Endothelial cell (in vitro differentiated cells): ENCODE measurements at places on chromosomes 2 and 18.
A peak's percentile ranks its signal among the peaks of the same experiment; 100 is the strongest.

GRCh38 chr18:40437517-40437916, 1517.5 kb upstream of the PIK3C3 start:
- DNase-seq = no peak

DNA sequence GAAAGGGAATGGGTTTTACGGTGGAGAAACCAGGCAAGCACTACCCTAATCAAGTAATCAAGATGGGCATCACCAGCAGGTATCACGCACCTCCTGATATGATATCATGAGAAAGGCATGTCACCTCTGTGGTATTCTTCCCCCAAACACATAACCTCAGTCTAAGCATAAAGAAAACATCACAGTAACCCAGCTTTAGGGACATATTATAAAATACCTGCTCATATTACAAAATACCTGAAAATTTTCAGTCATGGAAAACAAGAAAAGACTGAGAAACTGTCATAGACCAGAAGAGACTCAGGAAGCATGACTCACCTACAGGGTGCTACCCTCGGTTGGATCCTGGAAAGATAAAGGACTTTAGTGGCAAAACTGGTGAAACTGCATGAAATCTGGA, 30.5 kb downstream of the GCKR start:
- no peak for DNase-seq

DNA sequence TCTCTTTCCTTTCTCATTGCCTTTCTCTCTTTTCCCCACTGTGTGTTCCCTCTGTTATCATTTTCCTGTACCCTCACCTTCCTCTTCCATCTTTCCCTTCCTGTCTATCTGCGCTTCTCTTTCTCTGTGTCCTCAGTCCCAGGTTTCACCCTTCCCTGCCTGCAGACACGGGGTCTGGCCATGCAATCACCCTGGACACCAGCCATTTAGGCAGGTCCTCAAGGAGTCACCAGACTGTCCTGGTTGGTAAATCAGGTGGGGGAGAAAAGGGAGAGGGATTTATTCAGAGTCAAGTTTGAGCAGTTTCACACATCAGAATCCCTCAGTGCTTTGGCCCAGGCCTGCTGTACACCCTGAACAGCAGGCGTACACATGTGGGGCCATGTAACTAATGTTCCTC, 169.3 kb downstream of the ANKRD30B start:
- no peak for DNase-seq

- no peak for DNase-seq
These were observed 17.4 kb downstream of the KCNH7 start for GRCh38 chr2:162821176-162821575.

DNA sequence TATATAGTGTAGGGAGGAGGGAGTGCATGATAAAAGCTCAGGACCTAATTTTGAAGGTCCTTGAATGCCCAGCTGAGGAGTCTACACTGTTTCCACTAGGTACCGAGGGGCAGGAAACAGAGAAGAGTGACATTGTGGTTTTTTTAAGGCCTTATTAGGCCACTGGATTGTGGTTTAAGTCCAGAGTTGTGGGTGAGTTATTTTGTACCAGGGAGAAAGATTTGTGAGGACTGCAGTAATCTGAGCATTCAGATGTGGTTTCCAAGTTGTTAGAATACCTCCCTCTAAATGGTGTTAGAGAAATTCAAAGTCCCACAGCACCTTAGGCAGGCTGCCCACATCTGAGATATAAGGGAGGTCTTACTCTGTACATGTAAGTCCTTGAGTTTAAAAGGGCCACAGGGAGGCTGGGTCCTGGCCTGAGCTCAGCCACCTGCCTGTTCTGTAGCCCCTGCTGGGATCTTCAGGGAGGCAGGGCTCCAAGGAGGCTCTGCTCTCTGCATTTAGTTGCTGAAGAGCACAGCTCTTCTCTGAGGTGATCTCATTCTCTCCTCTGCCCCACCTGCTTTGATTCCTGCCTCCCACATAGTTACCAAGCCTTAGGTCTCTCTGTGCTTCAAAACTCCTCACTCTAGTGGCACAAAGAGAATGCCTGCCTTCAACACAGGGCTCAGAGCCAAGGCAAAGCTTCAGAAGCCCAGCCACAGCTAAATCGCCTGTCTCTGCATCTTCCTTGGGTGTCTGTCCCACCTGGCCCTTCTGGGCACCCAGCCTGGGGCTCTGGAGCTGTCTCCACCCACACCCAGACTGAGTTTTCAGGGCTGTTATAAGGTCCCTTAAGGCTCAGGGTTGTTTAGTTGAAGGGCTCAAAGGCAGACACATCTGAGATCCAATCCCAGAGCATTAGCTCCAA, 88.1 kb downstream of the VSNL1 start:
- no peak for DNase-seq

DNA sequence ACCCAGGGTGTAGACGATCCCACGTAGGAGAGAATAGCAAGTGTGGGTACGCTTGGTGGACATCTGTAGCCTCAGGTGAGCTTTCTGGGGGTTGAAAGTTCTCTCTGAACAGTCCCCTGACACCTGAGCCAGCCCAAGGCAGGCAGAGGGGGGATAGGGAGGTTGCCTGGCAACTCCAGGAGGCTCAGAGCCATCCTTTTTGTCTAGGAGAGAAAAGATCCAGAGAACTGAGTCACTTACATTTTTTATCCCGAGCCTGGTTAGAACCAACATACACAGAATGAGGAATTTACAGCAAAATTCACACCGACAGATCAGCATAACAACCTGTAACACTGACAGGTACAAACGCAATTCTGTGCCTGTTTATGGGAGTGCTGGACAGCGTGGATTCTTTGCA, 113.2 kb downstream of the SH3BP4 start:
- no peak for DNase-seq

DNA sequence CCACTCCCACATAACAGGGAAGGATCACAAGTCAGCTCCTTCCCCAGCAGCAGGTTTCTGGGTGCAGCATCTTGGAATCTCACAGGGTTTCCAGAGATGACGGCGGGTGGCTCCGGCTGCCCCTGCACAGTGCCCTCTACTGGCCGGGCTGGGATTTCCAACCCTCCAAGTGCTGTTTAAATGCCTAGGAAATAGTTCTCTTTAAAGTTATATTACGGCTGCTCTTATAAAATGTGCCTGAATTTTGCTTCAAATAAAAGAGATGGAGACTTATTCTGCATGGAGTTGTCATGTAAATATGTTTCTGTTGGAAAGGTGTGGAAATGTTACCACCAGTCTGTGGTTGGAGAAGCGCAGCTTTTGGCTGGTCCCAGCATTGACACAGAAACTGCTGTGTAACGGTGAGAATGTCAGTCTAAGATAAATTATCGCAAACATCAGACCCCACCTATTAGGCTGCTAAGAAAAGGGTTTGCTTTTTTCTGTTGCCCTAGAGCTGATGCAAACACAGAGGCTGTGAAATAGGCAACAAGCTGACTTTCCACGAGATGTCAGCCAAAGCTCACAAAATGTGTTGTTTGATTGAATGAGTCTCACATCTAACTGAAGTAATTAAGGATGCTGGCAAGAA, 3.3 kb upstream of the HJURP start:
- peak; percentile 57 for DNase-seq

- DNase-seq = no peak
These were observed 85.1 kb downstream of the DTNA start for GRCh38 chr18:34795070-34795732.
